Activated T-cell treated with anti-CD3 and anti-CD28 coated beads for 24 hours (primary cell): ENCODE measurements at places on chromosomes 6 and 20.

- DNase-seq: no peak
Observed at GRCh38 chr6:21084656-21085055, 508.9 kb upstream of the SOX4 start.

- no peak for DNase-seq
Observed at GRCh38 chr6:80469977-80470376, 363.5 kb downstream of the BCKDHB start.

GRCh38 chr20:15154070-15154469, 816.7 kb upstream of the FLRT3 start:
- DNase-seq: no peak

- no peak for DNase-seq
Observed at GRCh38 chr6:166813461-166813860, 142.9 kb downstream of the RNASET2 start.

DNA sequence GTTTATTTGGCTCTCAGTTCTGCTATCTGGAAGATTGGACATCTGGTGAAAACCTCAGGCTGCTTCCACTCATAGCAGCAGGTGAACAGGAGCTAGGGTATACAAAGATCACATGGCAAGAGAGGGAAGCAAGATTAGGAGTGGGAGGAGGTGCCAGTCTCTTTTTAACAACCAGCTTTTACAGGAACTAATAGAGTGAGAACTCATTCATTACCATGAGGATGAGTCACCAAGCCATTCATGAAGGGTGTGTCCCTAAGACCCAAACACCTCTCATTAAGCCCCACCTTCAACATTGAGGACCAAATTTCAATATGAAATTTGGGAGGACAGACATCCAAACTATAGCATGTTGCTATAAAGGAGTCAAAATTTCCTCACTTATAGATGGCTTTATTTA, 85.4 kb upstream of the HCRTR2 start:
- DNase-seq: no peak
